ENCODE measurements at places on chromosomes 16 and 17.

- DNase-seq, result no peak
Measured at GRCh38 chr17:39218906-39219305, 6.8 kb downstream of the STAC2 start.

GRCh38 chr16:69820926-69821541 lies 58.9 kb downstream of the WWP2 start:
- DNase-seq, result peak; percentile 62

DNA sequence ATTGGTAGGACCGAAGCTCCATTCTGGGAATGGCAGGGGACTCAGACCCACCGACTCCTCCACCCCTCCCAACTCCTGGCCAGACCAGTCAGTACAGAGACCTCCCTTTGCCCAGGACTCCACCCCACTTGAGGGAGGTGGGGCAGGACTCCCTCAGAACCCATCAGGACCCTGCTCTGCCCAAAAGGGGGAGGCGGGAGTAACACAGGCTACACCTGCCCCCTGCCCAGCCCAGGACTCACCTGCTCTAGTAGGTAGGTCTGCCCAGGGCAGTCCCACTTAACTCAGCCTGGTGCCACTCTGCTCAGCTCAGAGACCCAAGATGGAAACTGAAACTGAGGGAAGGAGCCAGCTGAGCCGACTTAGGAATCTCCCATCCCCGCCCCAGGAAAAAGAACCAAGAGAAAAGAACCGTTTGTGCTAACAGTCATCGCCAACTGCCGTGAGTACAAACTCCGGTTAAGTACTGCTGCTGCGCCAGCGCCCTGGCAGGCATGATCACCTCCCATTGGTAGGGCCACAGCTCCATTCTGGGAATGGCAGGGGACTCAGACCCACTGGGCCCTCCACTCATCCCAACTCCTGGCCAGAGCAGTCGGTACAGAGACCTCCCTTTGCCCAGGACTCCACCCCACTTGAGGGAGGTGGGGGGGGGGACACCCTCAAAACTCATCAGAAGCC lies 503 bp downstream of the DHX58 start:
- DNase-seq, result peak; percentile 17

- DNase-seq, result no peak
Measured at GRCh38 chr17:40535924-40536294, 29.4 kb downstream of the CCR7 start.

DNA sequence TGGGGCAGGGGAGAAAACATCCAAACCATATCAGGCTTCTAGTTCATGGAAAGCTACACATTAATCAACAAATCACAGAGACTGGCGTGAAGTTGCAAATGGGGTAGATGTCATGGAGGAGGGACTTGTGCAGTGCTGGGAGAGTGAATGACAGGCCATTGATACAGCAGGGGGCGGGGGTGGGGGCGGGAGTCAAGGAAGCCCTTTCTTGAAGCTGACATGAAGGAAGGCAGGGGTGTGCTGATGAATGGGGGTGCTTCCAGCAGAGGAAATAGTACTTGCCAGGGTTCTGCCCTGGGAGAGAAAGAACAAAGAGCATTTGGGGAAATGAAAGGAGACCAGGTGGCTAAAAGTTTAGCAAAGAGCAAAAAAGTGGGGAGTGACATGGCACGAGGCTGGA lies 269.9 kb downstream of the SHISA9 start:
- peak; percentile 63 for DNase-seq
